Activated CD8-positive, alpha-beta memory T cell treated with anti-CD3 and anti-CD28 coated beads for 1 hour (primary cell): ENCODE measurements at places on chromosomes 7 and 10.
A peak's percentile ranks its signal among the peaks of the same experiment; 100 is the strongest.

DNA sequence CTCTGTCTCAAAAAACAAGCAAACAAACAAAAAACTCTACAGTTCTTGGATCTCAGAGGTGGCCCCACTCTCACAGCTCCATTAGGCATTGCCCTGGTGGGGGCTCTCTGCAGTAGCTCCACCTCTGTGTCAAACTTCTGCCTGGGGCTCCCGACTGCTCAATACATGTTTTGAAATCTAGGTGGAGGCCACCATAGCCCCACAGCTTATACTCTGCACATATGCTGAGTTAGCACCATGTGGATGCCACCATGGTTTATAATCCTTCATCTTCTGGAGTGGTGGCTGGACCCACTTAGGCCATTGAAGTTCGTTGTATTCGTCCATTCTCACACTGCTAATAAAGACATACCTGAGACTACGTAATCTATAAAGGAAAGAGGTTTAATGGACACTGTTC is 78.4 kb downstream of the SEPTIN14 start:
- DNase-seq, result no peak

- DNase-seq, result no peak
Observed at GRCh38 chr10:97573672-97574071, 1.1 kb downstream of the ANKRD2 start.

- no peak for DNase-seq
Observed at GRCh38 chr10:110036640-110037039, 28.9 kb downstream of the ADD3 start.

DNA sequence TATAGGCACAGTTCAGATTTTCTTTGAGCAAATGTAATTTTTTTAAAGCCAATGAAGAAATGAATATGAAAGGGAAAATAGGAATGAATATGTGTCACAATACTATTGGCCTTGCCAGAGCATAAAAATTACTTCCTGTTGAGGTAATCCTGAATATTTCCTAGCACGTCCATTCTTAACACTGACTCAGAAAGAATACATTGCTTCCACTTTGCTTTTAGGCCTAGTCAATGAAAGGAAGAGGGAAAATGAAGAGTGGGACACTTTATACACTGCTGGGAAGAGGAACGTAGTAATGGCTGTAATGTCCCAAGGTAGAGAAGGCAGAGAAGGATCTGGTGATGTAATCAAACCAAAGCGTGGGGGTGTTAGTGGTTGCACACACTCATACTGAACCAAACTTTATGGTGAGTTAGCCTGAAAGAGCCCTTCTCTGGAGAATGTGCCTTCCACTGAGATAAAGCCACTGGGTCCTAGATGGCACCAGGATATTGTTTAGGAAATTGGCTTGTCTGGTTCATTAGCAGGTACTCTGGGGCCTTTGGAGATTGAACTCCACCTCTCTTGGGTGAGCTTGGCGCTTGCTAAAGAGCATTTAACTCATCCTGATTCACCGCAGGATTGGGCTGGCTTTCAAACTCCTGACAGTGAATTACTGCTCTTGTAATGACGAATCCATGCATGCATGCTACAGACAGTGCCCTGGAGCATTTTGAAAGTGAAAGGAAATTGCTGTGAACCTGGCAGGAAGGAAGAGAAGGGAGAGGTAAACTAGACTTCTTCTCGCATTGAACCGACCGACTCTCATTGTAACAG is 254.9 kb downstream of the KIAA1217 start:
- DNase-seq, result no peak

GRCh38 chr10:80144696-80145131 is 12.2 kb downstream of the PLAC9 start:
- no peak for DNase-seq

- no peak for DNase-seq
Observed at GRCh38 chr10:46042527-46042926, 3.5 kb downstream of the MSMB start.

DNA sequence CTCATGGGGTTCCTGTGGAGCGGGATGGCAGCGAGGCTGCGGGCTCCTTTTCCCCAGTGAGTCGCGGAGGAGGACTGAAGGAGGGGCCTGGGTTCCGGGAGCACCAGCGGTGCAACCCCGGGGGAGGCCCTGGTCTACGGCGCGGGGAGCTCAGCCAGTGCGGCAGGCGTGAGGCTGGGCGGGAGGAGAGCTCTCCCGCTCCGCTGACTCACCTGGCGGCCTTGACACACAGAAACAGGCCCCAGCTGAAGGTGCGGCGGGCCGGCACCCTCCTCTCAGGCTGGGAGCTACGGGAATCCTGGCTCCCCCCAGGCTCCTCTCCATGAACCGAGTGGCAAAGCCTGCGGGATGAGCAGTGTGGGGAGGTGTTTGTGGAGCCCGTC is 6.8 kb upstream of the NOM1 start:
- DNase-seq, result no peak

DNA sequence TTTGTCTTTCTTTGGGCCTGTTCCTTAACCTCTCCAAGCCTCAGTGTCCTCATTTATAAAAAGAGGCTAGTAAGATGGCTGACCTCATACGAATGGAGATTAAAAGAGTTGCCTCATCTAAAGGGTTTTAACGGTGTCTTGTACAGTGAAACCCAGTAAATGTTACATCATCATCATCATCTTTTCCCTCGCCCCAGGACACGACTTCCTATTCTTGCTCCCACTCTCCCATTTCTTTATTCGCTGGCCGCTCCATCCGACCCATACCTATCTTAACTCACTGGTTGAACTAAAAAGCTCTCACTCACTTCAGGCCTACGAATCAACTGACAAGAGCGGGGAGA is 554 bp downstream of the FRA10AC1 start:
- DNase-seq, result no peak

DNA sequence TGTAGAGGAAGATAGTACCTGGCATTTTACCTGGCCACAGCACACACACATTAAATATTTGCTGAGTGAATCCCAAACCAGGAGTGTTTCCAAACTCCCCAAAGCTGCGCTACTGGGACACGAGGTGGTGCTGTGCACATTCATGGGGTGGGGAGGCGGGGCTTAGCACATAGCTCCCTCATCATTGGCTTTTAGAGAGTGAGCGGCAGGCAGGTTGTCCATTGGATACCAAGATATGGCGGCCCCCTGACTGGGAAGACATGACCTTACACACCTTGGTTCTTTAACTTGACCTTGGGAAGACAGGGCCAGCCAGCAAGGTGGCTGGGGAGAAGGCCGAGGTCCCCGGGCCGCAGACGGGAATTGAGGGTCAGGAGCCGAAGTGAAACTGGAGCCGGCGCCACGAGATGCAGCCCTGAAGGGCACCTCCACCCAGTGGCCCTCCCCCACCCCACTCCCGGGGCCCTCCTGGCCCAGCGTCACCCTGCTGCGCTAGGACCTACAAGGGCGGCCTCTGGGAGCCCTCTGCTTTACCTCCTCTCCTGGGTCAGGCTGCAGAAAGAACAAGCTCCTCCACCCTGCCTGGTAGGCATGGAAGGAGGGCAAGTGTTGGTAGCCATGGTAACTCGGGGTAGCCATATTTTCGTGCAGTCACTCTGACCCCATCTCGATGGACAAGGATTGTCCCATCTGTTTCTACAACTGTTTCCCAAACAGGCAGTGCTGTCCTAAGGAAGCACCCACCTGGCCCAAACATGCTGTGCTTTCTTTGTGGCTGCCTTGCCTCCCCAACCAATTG is 24.0 kb downstream of the TMEM176A start:
- DNase-seq, result no peak

- no peak for DNase-seq
Observed at GRCh38 chr7:157493017-157493416, 156.2 kb downstream of the DNAJB6 start.

GRCh38 chr7:30634193-30634626 is 39.5 kb downstream of the GARS1 start:
- no peak for DNase-seq

GRCh38 chr10:6977398-6978186 is 397.5 kb upstream of the PRKCQ start:
- DNase-seq, result no peak

GRCh38 chr7:121003986-121004685 is 15.6 kb downstream of the CPED1 start:
- DNase-seq, result no peak

DNA sequence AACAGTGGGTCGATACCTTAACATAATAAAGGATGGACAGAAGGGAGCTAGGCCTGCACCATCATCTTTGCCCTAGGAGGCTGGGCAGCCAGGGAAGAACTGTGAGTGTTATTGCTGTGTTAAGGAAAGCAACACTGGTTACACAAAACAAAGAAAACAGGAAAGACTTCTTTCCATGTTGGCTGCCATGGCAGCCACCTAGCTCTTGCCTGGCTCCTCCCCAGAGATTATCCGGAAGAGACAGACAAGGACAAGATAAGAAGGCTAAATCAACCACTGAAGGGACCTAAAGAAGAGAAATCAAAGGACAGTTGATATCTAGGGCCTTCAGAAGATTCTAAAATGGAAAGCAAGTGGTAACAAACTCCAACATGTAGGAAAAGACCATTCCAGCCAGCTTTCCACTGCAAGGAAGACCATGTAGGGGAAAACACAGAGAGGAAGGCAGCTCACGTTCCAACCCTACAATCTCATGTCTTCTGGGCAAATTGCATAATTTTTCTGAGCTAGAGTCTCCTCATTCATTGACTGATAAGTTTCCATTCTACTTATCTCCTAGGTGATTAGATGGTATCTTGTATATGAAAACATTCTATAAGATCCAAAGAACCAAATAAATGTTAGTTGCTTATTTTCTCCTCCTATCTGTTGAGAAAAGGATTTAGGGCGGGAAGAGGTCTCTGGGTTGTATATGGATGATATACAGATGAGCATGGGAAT is 51.2 kb downstream of the SP8 start:
- no peak for DNase-seq

- DNase-seq, result no peak
Observed at GRCh38 chr10:100579261-100580090, 43.7 kb downstream of the HIF1AN start.

DNA sequence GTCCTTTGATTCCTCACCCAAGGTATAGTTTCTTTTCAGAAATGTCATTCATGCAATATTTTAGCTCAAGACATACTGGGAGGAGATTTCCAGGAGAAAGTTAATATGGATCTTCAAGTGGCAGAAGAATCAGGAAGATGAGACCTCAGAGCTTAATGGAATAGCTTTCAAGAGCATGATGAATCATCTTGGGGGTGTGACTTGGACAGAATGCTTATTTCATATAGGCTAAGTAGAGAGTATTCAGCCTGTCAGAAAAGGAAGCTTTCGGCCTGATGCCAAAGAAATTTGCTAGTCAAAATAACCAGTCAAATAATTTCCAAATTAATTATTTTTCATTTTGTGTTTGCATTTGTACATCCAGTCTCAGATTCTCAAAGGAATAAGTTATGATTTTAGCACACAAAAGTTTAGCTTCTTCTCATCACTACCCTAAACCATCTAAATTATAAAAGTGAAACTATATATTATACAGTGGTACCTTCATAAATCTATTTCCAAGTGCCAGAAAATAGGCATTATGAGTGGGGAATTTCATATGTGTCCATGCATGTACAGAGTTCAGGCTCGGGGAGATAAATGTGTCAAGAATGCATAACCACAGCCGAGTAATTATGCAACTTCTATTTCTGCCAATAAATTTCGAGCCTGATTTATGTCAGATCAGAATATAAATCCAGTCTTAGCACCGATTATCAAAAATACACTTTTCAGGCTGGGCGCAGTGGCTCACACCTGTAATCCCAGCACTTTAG is 27.3 kb upstream of the CALD1 start:
- DNase-seq, result no peak

GRCh38 chr10:97332591-97333350 is 1.8 kb downstream of the FRAT2 start:
- DNase-seq, result no peak

DNA sequence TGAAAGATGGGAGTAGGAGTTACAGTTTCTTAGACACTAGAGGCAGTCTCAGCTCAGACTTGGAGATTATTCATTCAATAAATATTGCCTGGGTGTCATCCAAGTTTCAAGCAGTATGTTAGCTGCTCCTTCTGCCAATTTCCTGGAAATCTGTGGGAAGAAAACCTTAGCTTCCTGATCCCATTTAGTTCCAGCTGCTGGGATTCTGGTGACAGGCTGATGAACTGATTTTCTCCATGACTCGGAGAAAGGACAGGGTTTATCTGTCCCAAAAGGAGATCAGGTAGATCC is 95.8 kb downstream of the CLEC2L start:
- no peak for DNase-seq

GRCh38 chr10:100912013-100912604 is 654 bp upstream of the SLF2 start:
- no peak for DNase-seq

DNA sequence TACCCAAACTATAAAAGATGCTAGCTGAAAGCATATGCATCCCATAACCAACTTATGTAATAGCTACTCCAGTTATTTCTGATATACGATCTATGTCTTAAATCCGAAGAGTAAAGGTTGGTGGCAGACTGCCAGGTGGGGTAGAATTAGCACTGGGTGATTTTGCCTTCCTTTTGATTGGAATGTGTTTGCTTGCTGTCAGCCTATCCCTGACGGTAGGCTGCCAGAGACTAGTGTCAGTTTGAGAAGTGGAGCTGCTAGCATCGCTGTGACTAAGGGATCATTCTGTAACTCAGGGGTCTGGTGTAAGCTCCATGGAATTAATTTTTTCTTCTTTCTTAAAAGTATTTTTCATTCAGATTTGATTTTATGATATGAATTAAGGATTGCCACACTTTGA is 9.5 kb upstream of the SEM1 start:
- DNase-seq, result no peak

DNA sequence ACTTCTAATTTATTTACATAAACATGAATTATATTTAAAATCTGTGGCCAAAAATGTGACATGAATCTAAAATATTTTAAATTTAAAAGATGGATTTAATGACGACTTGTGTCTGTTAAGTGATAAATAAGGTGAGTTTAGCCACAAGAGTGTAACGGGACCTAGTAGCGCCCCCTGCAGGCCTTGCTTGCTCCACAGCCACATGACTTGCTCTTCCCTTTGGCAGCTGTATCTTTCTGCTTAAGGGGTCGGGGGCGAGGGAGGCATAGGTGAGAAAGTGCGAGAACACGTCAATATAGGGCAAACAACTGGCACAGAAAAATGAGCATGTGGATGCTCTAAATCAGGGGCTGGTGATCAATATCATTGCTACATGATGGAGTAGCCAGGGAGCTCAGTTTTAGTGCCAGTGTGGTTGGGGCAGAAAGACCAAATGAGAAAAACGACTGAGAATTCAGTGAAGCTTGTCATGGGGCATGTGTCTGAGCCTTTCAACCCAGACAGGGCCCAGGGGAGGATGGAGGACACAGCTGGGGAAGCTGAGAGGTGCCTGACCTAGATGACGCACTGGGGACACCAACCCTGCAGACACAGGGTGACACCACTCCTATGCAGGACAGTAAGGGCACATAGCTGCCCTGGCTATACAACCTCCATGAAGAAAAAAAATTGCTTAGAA is 49.8 kb downstream of the PAXIP1 start:
- peak; percentile 33 for DNase-seq
